ENCODE measurements at places on chromosomes 5 and 9.

DNA sequence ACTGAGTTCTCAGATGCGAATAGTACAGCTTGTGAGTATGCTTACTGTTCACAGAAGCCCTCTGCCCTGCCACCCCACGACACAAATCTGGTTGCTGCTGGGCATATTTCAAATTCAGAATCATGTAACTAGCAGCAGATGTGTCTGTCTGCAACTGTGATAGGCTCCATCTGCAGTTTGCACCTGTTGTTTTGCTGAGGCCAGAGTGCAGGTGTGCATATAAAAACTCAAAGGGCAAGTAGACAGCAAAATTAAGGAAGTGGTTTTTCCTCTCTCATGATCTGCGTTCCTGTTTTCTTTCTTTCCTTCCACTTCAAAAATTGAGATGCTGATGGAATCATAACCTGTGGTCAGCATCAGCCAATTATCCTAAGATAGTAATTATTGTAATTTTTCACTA lies 1000.5 kb downstream of the PTPRD start:
- DNase-seq: peak; percentile 63

GRCh38 chr5:52466113-52466512 lies 321.6 kb upstream of the ITGA1 start:
- no peak for DNase-seq

DNA sequence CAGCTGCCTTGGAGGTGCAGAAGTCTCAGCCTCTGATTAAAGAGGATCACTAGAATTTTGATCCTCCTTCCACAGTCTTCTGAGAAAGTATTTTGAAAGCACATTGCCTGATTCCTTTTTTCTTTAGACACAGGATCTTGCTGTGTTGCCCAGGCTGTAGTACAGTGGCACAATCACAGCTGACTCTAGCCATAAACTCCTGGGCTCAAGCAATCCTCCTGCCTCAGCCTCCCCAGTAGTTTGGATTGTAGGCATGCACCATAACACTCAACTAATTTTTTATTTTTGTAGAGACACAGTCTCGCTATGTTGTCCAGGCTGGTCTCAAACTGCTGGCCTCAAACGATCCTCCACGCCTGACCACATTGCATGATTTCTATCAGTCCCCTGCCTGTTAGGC lies 74.5 kb downstream of the FAM78A start:
- no peak for DNase-seq

- DNase-seq: no peak
Observed at GRCh38 chr5:110201791-110202190, 512.1 kb downstream of the MAN2A1 start.

DNA sequence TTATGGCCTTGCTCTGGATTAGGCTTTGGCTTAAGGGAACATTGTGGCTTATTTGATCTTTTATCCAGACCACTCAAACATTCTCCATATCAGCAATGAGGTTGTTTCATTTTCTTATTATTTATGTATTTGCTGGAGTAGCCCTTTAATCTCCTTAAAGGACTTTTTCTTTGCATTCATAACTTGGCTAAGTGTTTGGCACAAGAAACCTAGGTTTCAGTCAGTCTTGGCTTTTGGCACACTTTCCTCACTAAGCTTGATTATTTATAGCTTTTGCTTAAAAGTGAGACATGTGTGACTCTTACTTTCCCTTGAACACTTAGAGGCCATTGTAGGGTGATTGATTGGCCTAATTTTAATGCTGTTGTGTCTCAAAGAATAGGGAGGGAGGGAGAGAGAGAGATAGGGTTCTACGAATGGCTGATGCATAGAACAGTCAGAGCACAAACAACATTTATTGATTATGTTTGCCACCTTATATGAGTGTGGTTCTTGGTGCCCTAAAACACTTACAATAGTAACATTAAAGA lies 2265.3 kb upstream of the C9orf72 start:
- no peak for DNase-seq

DNA sequence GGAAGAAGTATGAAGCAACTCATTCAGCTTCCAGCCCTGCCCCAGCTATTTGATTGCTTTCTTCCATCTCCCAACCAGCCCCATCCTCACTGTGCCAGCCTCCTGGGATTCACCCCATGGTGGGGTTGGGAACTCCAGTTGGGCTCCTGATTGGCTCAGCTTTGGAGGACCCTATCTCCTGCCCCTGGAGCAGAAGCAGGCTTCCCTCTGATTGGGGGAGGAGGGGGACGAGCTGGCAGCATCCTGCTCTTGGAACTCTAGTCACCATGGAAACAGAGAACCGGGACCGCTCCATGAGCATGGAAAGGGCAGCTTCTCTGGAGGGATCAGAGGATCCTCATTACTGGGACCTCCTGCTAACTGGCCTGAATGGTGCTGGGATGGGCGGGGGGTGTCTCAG lies 2.6 kb downstream of the SLC6A7 start:
- no peak for DNase-seq
